ENCODE measurements at places on chromosomes 5 and 9.

DNA sequence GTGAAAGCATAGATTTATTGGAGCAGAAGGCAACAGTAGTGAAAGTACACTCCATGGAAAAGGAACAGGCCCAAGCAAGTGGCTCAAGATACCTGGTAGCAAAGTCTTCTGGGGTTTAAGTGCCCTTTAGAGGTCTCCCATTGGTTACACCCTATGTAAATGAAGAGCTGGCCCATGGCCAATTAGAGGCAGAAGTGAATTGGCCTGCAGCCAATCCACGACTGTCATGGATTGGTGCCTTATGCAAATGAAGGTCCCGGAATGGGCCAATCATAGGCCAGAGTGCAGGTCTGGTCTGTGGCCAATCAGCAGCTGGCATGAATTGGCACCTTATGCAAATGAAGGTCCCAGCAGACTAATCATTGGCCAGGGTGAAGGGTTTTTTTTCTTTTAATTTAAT is 64.2 kb upstream of the PCSK5 start:
- no peak for DNase-seq

DNA sequence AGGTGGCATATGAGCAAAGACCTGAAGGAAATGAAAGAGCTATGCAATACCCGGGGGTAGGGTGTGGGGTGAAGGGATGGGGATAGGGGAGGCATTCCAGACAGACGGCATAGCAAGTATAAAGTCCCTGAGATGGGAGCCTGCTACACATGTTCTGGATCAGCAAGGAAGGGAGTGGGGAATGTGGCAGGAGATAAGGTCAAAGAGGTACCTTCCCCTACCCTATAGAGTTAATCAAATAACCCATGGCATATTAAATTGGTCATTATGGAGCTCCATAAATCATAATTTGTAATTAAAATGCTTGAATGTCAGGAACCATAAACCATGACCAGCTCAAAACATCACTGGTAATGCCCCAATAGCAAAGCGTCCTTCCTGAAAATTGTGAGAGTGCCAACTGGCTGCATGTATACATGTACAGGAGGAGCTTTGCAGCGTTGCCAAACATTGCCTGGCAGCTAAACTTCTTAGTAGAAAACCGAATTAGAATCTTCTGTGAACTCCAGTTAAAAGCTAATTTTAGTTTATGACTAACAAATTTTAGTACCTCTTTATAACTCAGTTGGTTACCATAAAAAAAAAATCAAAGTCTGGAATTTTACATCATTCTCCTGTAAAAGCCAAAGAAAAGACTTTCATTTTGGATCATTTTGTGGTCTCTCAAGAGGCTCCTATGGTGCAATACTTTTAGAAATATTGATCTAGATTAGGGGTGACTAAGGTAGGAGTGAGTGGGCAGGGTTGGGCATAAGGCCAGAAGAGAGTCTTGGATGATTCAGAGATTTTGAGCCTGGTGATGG is 4.7 kb downstream of the DNAI1 start:
- DNase-seq = peak; percentile 74

GRCh38 chr5:92887254-92887653 is 693.8 kb downstream of the NR2F1-AS1 start:
- DNase-seq = no peak

GRCh38 chr5:134846641-134846960 is 833 bp downstream of the C5orf24 start:
- DNase-seq = peak; percentile 46

GRCh38 chr5:42564689-42565356 is 141.6 kb downstream of the GHR start:
- no peak for DNase-seq

- DNase-seq = peak; percentile 29
Observed at GRCh38 chr9:97109194-97109811, 70.4 kb upstream of the CTSV start.

DNA sequence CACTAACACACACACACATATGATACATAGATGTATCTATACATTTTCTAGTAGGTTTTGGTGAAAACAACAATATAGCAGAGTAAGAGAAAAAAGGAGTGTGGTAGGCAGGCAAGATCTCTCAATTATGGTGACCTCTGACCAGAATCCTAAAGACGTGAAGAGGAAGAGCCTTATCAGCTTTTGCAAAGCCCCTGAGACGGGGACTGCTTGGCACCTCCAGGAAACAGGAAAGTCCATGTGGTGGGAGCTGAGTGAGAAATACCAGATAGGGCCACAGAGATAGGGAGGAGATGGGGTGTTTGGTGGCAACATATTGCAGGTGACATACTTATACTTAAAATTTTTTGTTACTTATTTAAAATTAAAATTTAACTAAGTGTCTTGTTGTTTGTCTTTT is 39.9 kb upstream of the CTXN3 start:
- DNase-seq = no peak

GRCh38 chr5:157670662-157671591 is at the start of gene C5orf52:
Gene C5orf52 (plus strand): TSS chr5:157671533. CDS start chr5:157671615, 82 bp downstream.
- DNase-seq = peak; percentile 43

- no peak for DNase-seq
Observed at GRCh38 chr9:27022920-27023319, 17.4 kb upstream of the LRRC19 start.

DNA sequence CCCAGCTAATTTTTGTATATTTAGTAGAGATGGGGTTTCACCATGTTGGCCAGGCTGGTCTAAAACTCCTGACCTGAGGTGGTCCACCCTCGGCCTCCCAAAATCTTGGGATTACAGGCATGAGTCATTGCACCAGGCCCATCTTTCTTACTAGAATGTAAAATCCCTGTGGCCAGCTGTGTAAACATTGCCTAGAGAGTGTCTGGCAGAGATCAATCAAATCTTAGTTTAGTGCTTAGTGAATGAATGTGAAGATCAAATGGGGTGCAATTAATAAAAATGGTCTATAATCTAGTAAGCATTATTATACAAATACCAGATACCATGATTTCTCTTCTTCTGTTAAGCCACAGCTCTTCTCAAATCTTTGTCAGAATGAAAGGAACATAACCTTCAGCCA is 289.9 kb downstream of the KCTD16 start:
- DNase-seq = peak; percentile 14

GRCh38 chr5:75363111-75363510 is 26.1 kb downstream of the HMGCR start:
- DNase-seq = no peak

- DNase-seq = no peak
Observed at GRCh38 chr5:83750749-83751148, 30.1 kb upstream of the HAPLN1 start.

DNA sequence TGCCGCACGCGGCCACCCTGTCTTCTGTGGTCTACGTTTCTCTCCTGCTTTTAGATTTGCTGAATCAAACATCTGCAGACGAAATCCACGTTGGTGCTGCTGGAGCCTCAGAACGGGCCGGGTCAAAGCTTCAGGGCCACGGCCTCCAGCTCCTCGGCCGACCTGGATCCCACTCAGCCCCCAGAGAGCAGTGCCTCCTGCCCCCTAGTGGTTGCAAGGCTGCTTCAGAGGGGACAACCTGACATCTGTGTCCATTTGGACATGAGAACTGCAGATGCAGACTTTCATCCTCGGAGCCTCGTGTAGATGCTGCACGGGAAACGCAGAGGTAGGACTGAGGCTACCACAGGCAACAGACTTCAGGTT is 23.0 kb upstream of the SLC6A3 start:
- DNase-seq = no peak

All from EH (cell line).